ENCODE measurements at places on chromosomes 4 and X.

GRCh38 chr4:180610324-180610723 is 1632.9 kb upstream of the TENM3 start:
- peak; percentile 18 for DNase-seq

DNA sequence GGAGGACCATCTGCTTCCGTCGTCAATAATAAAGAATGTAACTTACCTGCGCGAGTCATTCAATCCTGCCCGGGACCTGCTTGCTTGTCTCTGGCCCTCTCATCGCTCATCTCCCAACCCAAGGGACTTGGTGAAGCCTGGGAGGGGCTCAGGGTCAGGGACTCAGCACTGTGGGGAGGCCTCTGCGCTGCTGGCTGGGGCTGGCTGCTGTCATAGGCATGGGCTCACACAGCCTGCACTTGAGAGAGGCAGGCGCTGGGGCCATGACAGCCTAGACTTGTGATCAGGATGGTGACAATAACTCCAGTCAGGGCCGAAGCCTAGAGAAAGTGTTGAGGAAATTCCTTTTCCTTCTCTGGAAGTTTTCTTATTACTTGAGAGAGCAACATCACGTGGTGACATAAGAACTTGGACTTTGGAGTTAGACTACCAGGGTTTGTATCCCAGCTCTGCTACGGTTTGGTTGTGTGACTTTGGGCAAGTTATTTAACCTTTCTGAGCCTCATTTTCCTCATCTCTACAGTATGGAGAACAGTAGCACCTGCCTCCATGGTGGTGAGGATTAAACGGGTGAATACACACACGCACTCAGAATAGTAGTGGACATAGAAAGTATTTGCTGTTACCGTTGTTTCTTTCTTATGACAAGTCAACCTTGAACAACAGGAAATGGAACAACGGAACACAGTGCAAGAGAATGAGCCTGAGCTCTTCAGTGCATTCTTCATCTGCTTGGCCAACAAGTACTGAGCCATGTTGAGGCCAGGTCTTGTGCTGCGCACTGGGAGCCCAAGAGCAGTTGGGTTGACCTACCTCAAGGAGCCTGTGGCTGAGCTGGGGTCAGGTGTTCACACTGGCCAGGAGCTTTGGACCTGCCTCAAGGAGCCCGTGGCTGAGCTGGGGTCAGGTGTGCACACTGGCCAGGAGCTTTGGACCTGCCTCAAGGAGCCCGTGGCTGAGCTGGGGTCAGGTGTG is 60.5 kb downstream of the TBC1D14 start:
- DNase-seq: no peak

DNA sequence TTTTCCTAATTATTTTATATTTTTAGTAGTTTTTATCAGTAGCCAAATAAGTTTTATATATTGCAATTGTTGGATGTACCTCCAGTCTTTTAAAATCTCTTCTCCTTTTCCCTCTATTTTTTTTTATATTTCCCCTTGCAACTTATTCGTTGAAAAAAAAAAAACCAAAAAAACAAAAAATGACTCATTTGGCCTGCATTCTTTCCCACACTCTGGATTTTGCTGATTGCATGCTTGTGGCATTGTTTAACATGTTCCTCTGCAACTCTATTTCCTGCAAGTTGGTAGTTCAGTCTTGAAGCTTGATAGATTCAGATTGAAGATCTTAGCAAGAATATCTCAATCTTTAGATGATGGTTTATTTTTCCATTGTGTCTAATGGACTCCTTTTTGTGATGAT is 260.6 kb upstream of the BOD1L1 start:
- peak; percentile 93 for DNase-seq

- no peak for DNase-seq
Observed at GRCh38 chr4:66331761-66332160, 661.5 kb upstream of the EPHA5 start.

- no peak for DNase-seq
Observed at GRCh38 chrX:16739574-16739973, 20.2 kb downstream of the SYAP1 start.

Measured in M059J (cell line).